Endothelial cell (in vitro differentiated cells): ENCODE measurements at places on chromosomes 1 and 21.

DNA sequence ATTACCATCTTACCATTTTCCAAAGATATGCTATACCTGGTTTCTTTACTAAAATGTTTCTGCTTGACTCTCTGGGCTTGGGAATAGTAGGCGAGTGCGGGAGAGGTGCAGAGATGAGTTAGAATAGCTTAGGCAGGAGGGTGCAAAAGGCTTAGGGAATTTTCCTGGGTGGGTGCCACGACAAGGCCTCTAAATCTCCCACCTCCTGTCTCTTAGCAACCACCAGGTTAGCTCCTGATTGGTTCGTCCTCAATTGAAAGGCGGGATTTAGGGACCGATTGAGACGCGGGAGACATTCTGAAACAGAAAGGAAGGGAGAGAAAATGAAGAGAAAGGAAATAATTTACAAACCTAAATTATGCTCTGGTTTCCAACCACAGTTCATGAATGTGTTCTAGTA lies 3.1 kb downstream of the ACKR1 start:
- DNase-seq, result no peak

DNA sequence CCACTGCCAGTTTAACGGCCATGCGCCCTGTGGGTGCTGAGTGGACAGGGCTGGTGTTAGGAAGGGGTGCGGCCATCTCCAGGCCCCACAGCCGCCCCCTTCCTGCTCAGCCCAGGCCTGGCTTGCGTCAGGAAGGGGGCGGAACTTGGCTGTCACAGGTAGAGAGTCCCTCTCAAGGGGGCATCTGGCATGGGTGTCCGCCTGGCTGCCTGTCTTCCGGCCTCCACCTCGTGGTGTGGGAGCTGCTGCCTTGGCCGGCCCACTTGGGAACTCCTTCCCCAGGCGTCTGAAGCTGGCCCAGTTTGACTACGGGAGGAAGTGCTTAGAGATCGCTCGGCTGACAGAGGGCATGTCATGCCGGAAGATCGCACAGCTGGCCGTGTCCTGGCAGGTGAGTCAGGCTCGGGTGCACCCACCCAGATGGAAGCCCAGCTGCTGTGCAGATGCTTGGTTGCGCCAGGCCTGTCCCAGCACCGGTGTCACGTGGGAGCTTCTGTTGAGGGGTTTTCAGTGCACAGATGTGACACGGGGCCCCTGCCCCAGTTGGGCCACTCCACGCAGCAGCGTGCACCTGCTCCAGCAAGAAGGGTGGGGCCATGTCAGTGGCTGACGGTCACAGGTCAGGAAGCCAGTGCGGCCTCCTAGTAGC lies 9.1 kb upstream of the ATAD3B start:
- no peak for DNase-seq

- DNase-seq, result no peak
Observed at GRCh38 chr21:35609263-35609662, 451.1 kb downstream of the SETD4 start.

DNA sequence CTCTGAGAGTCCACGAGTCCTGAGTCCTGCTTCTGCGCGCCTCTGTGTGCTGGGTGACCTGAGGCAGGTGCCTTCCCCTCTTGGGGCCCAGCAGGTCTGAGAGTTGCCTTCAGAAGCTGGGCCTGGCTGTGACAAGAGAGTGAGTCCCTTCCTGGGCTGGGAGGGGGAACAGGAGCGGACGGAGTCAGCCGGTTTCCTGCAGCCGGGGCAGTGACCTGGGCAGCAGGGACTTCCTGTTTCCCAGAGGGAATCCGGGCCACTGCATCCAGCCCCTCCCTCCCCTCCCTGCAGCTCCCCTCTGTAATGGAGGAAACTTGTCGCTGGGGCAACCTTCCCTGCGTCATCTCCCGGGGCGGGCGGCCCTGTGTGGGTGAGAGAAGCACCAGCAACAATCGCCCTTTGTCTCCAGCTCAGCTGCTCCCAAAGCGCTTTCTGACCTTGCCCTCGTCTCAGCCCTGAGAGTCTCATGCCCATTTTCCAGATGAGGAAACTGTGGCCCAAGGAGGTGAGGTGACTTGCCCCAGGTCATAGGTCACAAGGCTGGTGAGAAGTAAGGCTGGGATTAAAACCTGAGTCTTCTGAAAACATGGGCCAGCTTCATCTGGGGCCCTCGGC lies 61.1 kb downstream of the SDC3 start:
- peak; percentile 84 for DNase-seq

GRCh38 chr1:74637296-74637695 lies 36.3 kb downstream of the ERICH3 start:
- no peak for DNase-seq

GRCh38 chr1:236123563-236123962 lies 18.8 kb upstream of the GPR137B start:
- no peak for DNase-seq

DNA sequence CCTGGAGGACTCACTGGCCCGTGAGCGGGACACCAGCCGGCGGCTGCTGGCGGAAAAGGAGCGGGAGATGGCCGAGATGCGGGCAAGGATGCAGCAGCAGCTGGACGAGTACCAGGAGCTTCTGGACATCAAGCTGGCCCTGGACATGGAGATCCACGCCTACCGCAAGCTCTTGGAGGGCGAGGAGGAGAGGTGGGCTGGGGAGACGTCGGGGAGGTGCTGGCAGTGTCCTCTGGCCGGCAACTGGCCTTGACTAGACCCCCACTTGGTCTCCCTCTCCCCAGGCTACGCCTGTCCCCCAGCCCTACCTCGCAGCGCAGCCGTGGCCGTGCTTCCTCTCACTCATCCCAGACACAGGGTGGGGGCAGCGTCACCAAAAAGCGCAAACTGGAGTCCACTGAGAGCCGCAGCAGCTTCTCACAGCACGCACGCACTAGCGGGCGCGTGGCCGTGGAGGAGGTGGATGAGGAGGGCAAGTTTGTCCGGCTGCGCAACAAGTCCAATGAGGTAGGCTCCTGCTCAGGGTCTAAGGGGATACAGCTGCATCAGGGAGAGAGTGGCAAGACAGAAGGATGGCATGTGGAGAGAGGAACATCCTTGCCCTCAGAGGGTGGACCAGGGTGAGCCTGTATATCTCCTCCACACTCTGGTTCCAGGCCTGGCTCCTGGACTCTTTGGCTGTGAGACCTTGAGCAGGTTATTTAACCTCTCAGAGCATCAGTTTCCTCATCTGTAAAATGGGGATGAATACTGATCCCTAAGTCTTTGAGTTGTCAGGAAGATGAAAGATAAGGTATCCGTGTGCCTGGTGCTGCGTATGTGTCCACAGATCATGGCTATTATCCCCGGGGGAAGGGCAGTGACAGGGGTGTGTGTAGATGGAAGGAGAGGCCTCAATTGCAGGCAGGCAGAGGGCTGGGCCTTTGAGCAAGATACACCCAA lies 17.2 kb upstream of the SEMA4A start:
- no peak for DNase-seq

- no peak for DNase-seq
Observed at GRCh38 chr1:35442734-35443133, 114.5 kb downstream of the KIAA0319L start.

DNA sequence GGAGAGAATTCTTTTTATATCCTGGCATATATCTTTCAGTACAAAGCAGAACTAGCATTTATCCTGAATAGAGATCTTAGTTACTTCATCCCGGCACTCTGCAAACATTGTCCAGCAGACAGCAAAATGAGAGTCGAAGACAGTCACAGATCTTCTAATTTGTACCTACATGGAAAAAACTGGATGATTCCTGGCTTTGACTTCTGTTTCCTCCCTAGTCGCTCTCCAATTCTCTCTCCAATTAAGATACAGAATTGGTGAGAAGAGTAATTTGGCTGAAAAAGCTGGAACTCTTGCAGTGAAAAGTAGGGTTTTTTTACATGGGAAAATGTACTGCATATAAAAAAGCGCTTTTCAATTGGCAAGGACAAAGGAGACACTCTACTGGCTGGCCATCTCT lies 151.1 kb upstream of the C8B start:
- no peak for DNase-seq

DNA sequence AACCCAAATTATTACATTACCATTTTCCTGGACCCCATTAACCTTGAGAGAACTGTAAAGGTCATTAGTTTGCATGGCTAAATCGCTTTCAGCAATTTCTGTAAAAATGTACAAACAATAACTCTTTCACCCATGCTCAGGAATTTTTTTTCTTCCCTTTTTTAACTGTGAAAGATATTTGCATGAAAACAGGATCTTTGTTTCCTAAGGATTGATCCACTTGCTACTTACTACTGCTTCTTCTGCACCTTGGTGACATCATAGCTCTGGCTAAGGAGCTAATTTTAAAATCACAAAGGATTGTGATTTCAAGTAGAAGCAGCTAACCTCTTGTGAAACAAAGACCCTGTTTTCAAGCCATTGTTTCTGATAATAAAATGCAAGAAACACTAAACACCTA lies 274.6 kb upstream of the ESRRG start:
- DNase-seq, result no peak

- DNase-seq, result peak; percentile 53
Observed at GRCh38 chr1:156076609-156077429, 5.4 kb downstream of the MEX3A start.

- peak; percentile 61 for DNase-seq
Observed at GRCh38 chr1:26156285-26157038, 2.4 kb upstream of the FAM110D start.

DNA sequence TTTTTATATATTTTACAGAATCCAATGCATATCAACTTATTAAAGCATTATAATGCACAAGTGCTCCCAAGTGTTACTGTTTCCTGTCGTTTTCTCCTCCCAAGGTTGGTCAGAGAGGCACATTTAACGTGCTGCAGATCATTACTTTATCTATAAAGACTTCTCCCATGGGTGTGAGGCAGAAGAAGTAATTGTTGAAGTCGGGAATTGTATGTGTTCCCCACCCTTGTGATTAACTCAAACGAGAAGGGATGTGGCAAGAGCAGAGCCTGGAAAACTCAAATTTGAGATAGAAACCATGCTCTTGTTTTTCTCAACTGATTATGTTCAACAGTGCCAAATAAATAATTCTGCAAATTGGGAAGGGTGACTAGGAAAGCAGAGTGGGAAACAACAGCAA lies 412.5 kb upstream of the ADAMTS5 start:
- no peak for DNase-seq

DNA sequence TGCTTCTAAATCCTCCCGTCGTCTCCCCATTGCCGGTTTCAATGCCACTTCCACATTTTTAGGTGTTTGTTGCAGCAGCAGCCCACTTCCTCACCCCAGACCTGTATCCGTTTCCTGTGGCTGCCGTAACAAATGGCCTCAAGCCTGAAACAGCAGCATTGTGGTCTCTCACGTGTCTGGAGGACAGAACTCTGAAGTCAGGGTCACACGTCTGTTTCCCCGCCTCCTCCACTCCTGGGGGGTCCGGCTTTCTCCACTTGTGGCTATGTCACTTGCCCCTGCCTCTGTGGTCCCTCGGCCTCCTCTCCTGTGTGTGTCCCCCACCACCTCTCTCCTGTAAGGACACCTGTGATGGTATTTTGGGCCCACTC lies 21.8 kb downstream of the TRPM2 start:
- DNase-seq, result no peak

DNA sequence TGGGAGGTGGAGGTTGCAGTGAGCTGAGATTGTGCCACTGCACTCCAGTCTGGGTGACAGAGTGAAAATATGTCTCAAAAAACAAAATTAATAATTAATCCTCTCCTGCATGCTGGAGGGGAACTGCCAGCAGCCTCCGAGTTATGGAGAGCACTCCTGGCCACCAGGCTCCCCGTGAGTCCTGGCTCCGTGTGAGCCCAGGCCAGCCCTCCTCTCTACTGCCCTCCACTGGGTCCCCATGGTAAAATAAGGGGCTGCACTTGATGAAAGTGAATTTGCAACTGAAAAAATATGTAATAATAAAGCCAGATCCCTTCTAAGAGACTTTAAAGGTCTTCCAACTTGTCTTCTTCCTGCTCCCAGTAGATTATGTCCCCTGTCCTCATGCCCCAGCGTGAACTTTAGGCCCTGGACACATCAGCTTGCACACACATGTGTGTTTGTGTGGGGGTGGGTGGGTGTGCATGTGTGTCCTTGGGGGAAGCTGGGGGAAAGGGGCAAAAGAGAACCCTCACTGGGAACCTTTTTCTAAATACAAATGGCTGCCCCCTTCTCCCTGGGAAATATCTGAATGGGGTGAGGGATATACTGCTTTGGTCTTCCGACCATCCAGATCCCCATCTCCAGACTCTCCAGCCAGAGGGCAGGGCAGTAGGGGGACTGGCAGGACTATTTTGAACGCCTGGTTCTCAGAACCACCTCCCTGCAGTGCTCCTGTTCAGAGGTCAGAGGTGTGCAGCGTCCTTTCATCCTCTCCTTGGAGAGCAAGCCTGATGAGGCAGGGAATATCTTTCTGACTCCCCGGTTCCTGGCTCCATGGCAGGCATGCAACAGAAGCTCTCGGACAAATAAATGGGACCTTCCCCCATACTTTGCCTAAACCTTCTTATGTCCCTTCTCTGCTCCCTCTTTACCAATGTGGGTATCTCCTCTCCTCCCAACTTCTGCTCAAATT lies 26.2 kb downstream of the NEK2 start:
- no peak for DNase-seq

DNA sequence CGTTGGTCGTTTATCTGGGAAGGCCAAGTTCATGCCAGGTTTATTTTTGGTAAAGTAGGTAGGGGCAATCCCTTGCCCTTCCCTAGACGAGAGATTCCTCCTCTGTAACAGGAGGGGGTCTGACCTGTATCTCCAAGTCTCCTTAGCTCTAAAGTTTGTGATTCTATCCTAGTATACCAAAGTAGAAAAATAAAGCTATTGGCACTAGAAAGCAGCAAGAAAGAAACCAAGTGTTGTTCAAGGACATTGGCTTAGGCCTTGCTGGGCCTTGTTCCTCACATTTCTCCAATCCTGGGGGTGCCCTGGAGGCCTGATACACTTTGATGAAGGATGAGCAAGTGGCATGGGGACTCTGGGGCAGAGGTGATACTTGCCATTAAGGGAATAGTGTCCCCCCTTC lies 814 bp downstream of the MTARC2 start:
- DNase-seq, result no peak

- DNase-seq, result no peak
Observed at GRCh38 chr1:207362962-207363860, 41.7 kb downstream of the CD55 start.

DNA sequence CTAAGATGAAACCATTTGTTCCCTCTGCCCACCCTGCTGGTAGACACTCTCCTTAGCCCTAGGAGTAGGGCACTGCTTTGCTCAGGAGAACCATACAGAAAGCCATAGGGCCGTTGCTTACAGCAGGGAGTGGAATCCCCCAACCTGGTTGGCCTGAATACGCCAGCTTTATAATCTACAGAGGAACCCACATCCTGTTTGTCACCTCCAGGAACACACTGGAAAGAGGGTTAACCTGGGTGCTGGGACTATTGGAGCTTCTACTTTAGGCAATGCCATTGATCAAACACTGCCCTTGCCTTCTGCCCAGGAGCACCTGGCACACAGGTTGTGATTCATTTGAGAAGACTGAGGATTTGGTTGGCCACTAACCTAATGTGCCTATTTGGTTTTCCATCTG lies 124.8 kb downstream of the TNR start:
- no peak for DNase-seq
